ENCODE measurements at places on chromosomes 5 and 9. TPM values are rescaled to one million over a fixed set of nuclear protein-coding genes. Genes with fewer than 3 reads are reported as not detected.

Gene TMEM215
- total RNA-seq = not detected

Gene TSLP
- total RNA-seq = 1.0 TPM

Gene ARHGEF28
- not detected for total RNA-seq

Gene MAN2A1
- total RNA-seq = 30.6 TPM

Gene ANKRA2
- total RNA-seq = 22.0 TPM

Gene AGXT2
- total RNA-seq = not detected

Gene TMEM232
- 0.27 TPM for total RNA-seq

DNA sequence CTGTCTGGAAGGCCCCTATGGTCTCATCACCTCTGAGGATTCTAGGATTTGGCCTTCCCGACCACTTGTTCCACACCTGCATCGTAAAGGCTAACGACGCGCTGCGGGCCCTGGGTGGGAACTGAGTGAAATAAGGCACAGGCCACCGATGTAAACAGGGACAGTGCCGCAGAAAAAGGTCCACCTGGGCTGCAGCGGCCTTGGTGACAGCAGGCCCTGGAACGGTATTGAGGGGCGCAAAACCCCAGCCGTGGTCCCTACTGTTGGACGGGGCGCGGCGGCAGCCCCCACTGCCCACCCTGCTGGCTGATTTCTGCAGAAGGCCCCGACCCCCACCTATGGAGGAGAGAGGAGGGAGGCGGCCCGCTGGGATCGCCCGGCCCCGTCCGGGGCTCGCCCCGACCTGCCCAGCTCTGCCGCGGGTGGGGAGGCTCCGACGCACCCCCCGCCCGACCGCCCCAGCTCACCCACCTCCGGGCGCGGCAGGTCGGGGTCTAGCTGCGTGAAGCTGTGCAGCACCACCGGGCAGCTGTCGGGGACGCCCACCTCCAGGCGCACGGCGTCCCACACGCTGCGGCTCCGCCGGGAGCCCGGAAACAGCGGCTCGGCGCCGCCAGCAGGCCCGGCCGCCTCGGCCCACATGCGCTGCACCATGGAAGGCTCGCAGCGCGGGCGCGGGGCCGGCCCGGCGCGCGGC is 391 bp downstream of the RALGDS start:
- no peak for DNase-seq

DNA sequence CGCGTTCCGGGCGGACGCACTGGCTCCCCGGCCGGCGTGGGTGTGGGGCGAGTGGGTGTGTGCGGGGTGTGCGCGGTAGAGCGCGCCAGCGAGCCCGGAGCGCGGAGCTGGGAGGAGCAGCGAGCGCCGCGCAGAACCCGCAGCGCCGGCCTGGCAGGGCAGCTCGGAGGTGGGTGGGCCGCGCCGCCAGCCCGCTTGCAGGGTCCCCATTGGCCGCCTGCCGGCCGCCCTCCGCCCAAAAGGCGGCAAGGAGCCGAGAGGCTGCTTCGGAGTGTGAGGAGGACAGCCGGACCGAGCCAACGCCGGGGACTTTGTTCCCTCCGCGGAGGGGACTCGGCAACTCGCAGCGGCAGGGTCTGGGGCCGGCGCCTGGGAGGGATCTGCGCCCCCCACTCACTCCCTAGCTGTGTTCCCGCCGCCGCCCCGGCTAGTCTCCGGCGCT is at the start of gene DAPK1:
TSS of gene DAPK1 (plus strand) at position 264 of the 442 bp plus-strand sequence. CDS start 1,211 bp downstream, outside the sequence.
- DNase-seq = peak; percentile 16

- DNase-seq = no peak
Measured at GRCh38 chr9:16869131-16869881, 1.2 kb downstream of the BNC2 start.

- no peak for DNase-seq
Measured at GRCh38 chr9:8078641-8079140, 279.1 kb upstream of the DMAC1 start.

DNA sequence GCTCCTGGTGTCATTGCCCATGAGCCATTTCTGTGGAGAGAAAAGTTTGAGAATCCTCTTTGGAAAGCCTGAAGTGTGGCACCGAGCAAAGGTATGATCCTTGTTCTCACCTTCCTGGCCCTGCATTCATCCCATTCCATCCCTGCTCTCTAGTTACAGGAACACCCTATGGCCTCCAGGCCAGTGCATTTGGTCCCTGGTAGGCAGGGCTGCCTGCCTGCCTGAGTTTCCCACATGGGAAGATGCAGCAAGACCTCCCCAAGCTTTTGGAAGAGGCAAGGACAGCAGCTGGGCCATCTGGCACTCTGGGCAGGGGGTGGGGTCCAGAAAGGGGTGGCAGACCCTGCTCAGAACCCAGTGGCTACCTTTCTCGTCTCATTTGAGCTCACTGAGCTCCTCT is 24.5 kb downstream of the IGIP start:
- DNase-seq = no peak

GRCh38 chr9:36800455-36800854 is 227.8 kb downstream of the MELK start:
- no peak for DNase-seq

DNA sequence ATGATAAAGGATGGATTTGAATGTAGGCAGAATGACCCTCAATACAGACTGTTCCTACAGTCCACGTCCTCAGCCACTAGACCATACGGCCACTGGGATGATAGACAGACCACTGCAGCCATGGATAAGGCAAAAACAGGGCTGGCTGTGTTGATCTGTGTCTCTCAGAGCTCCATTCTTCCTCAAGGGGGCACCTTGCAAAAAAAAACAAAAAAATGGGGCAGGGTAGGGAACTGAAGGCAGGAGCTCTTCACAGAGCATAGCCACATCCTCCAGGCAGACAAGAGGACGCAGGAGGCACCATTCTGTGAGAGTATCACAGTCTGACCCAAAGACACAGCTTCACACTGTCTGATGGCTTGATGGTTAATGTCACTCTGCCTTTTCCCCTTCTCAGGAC is 61.2 kb upstream of the GABRP start:
- no peak for DNase-seq

- DNase-seq = no peak
Measured at GRCh38 chr9:18358325-18358724, 115.6 kb upstream of the ADAMTSL1 start.

- DNase-seq = no peak
Measured at GRCh38 chr5:179403426-179404147, 58.3 kb upstream of the ADAMTS2 start.

DNA sequence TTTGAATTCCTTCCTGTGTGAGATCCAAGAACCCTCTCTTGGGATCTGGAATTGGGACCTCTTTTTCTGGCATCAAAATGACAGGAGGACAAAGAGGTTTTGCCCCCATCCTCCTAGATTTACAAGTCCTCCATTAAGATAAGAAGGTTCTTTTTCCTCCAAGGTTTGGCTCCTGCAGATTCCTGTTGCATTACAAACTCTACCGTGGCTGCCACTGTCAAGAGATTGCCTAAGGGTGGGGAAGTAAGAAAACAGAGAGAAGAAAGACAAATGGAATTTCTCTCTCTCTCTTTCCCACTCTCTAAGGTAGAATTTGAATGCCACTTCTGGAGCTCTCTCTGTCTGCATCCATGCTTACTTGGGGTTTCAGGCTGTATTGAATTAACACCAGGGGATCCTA is 12.0 kb upstream of the SVEP1 start:
- DNase-seq = no peak

- DNase-seq = no peak
Measured at GRCh38 chr5:175671013-175671412, 13.1 kb downstream of the HRH2 start.

DNA sequence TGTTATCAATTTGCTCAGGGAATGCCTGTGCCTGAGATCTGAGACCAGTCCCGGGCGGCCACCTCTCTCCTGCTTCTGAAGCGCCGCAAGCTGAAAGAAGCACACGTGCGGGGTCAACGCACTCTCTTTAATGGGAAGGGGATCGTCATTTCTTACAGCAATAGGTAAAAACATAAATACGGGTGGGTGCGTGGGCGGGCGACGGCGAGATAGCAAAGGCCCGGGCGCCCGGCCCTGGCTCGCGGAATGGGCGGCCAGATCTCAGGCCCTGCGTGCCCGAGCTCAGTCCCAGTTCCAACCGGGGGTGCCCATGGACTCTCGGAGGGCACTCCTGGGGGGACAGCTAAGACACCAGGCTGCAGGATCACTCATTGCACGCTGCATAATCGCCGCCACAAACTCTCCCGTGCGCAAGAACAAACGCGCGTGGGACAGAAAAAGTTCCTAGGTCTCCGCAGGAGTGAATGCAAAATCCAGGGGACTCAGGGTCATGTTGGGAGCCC is 3.0 kb downstream of the NKX2-5 start:
- no peak for DNase-seq

GRCh38 chr5:150301170-150301505 is 1.6 kb downstream of the ARSI start:
- DNase-seq = no peak

- DNase-seq = no peak
Measured at GRCh38 chr9:113669522-113670115, 206.1 kb downstream of the RGS3 start.

DNA sequence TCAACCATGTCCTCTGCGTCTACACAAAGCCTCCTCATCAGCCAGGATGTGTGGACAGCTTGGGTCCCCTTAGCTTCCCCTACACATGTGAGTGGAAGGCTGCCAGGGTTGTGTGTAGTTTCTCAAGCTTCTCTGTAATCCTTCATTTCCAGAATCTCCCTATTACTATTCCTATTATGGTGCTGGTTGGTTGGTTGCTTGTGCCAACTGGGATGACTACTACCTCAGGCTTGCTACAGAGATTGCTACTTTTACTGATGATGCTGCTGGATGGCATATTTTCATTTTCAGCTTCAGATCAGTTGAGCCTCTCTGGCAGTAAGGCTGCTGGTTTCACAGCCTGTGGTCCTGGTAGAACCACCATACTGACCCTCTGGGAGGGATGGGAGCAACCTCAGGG is 39.9 kb downstream of the ATG10 start:
- DNase-seq = no peak

- DNase-seq = peak; percentile 30
Measured at GRCh38 chr5:133758641-133759040, 146.3 kb upstream of the FSTL4 start.

- no peak for DNase-seq
Measured at GRCh38 chr9:36056896-36057295, 20.2 kb downstream of the RECK start.

DNA sequence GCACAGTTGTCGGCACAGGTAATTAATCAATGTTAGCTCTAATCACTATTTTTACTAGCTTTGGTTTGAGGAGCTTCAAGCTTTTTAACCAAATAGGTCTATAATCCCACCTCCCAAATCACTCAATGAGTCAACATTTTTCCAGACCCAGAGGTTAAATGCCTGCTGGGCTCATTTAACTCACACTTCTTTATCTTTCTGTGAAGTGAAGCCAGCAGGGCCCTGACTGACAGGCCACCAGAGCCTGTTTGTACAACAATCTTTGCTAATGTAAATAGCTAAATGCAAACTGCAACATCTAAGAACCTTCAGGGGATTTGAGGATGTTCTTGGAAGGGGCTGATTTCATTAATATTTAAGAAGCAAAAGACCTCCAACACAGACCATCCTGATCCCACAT is 98.4 kb upstream of the NREP start:
- DNase-seq = no peak

- no peak for DNase-seq
Measured at GRCh38 chr5:124906339-124907097, 160.1 kb upstream of the ZNF608 start.

GRCh38 chr5:3736926-3737325 is 141.3 kb downstream of the IRX1 start:
- DNase-seq = no peak

GRCh38 chr9:109351032-109351431 is 30.2 kb upstream of the EPB41L4B start:
- no peak for DNase-seq

DNA sequence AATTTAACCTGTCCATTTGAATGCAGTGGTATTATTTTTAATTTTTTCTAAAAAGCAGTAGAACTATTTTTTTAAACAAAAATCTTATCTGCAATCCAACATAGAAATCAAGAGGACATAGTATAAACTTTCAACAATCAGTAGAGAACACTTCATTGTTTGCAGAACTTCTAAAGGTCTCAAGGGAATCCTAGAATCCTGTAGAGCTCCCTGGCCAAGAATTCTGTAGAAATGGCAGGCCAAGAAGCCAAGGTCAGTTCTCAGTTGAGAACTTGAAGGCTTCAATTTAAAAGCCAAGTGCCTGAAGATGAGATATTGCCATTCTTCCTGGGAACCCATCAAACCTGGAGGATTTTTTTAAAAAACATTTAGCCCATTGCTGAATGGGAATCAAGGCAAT is 199.2 kb upstream of the KLF4 start:
- DNase-seq = no peak

GRCh38 chr9:120876842-120877240 is at the start of gene PHF19:
TSS of gene PHF19 (minus strand) at chr9:120877188. CDS start at chr9:120874741, 2,447 bp downstream.
- DNase-seq = peak; percentile 69

DNA sequence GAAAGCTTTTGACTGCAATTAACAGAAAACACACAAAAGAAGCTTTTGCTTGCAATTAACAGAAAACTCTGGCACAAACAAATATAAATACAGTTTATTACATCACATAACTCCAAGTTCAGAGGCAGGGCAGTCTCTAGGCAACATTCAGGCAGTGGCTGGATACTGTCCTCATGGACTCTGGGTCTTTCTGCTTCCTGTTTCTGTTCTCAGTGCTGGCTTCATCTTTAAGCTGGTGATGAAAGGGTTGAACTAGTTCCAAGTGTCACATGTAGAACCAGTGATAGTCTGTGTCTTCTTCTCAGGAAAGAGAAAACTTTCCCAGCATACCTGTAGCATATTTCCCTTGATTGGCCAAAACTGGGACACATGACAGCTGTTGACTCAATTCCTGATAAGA is 222.6 kb upstream of the GLRA1 start:
- DNase-seq = no peak

DNA sequence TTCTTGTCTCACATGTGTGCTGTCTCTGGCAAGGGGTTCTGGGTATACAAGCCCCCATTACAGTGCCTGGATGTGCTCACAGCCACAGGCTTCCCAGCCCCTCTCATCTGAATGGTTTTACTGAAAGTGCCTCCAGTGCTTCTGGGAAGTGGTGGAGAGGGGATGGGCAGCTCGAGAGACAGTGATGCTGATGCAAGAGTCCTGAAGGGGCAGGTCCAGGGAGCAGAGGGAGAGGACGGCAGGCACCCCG is 93.5 kb downstream of the PHF2 start:
- DNase-seq = no peak

DNA sequence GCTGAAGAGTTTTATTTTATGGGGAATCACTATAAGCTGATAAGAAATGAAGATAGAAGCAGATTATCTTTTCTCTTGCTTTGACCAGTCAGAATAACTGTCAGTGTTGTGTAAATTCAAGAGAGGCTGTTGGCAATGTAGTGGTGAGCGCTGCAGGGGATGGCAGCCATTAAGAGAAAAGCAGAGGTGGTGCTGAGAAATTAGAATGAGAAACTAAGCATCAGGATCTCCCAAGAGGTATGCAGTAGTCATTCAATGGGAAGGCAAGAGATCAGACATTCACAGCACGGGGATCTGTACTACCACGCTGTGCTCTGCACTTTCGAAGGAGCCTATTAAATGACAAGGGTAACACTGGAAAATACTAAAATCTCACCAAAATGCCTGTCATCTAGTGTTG is 768.5 kb upstream of the ACO1 start:
- DNase-seq = no peak
